ENCODE measurements at places on chromosomes 16 and 17.

GRCh38 chr17:72764632-72765041, 327.9 kb downstream of the SLC39A11 start:
- DNase-seq: no peak

DNA sequence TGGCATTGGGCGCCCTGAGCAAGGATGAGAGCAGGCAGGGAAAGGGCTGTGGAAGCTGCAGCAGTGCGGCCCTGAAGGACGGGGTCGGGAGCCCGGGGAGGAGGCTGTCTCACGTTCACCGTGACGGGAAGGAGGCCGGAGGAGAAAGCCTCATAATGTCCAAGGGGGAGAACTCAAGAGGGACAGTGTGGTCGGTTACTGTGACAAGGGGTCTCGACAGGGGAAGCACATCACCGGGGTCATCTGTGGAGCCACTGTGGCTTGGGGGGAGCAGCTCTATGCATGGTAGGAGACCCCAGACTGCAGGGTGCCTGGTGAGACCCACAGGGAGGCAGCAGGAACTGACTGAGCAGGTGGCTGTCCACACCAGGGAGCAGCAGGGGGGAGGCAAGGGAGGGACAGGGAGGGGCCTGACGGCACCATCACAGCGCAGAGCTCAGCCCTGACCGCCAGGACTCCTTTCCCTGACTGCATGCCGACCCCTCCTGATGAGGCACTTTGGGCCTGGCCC, 154.6 kb upstream of the CHMP6 start:
- DNase-seq: no peak

GRCh38 chr17:44241106-44241624, 21.7 kb upstream of the UBTF start:
- DNase-seq: no peak

GRCh38 chr16:525123-525519, 2.4 kb upstream of the CAPN15 start:
- DNase-seq: no peak

DNA sequence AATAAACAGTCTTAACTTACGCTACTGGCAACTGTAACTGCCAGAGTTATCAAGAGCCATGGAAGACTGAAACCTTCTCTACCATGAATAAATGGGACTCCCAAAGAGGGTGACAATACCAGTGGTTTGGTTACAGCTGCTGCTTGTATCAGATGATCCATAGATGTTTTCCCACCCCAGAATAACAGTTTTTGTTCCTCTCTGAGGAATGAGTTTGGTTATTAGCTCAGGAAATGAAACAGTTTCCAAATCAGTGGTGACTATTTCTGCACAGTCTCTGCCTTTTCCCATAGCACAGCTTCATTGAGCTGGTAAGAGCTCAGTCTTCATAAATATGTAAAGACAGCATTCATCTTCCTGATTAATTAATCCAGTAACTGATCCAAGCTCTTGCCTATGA, 14.0 kb upstream of the HYDIN start:
- no peak for DNase-seq

DNA sequence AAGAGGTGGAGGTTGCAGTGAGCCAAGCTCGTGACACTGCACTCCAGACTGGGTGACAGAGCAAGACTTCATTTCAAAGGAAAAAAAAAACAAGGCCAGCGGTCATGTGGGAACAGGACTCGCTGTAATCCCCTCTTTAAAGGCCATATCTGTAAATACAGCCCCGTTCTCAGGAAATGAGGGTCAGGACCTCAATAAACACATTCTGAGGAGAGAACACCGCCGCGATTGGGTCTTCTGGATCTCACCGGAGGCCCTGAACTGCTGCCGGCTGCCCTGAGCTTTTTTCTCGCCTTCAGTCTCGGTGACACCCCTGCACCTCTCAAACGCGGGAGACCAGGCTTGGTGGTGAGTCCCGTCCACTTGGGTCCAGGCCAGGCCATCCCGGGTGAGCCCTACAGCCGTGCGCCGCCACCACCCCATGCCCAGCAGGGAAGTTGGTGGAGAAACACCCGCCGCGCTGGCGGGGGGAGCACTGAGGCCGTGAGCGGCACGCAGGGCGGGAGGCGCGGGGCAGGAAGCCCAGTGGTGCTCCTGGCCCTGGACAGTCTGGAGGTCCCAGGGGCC, 28.4 kb downstream of the SLC25A10 start:
- no peak for DNase-seq

DNA sequence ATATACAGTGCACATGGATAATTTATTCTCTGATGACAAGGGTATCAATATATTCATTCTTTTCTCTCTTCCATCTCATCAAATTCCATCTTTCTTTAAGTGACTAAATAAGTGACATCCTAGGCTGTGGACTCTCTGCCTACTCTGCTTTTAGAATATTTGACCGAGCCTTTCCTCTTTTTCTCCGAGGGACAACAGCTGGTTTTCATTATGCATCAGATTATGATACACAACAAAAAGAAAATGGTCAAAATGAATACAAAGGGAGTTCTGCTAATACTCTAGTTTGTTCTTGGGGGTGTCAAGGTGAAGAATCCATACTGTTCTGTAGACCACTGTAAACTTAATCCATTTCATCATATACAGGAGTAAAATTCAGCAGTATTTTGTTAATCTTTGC, 942.6 kb downstream of the KCNJ2 start:
- no peak for DNase-seq

GRCh38 chr17:79788989-79789942, 7.6 kb downstream of the CBX8 start:
- no peak for DNase-seq

DNA sequence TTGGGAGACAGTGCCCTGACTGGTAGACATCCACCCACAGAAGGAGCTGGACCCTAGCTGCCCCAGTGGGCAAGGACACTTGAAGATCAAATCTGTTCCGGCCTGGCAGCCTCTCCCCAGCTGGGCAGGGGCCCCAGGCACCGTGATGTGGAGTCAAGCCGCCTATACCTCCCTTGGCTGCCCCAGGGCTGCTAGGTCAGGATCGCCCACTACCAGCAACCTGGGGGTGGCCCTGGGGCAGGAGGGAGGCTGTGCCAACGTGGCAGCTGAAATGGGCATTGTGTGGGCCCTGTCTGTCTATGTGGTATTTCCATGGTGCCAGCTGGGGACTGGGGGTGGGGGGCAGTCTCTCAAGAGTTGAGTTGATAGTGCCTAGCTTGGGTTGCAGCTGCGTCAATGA, 941 bp downstream of the PDK2 start:
- no peak for DNase-seq

DNA sequence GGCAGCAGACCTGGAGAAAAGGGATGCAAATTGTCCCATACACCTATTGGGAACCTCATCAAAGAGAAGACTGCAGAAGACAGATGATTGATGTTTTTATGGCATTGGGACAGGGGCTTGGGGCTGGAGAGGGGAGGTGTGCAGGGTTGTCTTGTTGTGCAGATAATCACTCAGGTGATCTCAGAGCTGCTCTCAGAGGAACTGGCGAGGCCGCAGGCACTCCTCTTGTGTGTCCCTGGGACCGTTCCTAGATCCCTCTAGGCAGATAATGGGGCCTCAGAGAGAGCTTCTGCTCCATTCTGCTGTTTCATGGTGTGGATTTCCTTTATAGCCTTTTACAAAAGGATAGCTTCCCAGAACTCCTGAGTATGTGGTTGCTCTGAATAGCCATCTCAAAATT, 1.6 kb downstream of the RNF213 start:
- DNase-seq: no peak

GRCh38 chr17:39393736-39394135, 7.7 kb downstream of the FBXL20 start:
- no peak for DNase-seq

DNA sequence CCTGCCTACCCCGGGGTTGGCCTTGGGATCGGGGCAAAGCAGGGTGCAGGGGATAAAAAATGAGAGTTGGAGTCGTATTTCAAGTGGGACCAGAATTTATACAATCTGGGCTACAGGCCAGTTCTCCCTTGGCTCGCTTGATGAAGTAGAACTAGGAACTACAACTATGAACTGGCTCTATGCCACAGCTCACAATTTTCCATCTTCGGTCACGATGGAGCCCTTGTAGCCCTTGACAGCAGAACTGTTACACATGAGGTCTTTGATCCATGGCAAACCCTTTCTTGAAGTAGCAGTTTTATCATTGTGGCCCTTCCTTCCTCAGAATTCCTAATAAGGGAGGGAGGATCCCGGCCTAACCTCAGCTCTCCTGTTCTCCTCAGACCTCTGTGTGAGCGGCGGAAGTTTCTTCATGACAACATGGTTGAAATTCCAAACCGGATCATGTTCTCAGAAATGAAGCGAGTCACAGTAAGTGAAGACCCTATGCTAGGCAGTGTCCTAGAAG, 17.1 kb downstream of the LIG3 start:
- no peak for DNase-seq

DNA sequence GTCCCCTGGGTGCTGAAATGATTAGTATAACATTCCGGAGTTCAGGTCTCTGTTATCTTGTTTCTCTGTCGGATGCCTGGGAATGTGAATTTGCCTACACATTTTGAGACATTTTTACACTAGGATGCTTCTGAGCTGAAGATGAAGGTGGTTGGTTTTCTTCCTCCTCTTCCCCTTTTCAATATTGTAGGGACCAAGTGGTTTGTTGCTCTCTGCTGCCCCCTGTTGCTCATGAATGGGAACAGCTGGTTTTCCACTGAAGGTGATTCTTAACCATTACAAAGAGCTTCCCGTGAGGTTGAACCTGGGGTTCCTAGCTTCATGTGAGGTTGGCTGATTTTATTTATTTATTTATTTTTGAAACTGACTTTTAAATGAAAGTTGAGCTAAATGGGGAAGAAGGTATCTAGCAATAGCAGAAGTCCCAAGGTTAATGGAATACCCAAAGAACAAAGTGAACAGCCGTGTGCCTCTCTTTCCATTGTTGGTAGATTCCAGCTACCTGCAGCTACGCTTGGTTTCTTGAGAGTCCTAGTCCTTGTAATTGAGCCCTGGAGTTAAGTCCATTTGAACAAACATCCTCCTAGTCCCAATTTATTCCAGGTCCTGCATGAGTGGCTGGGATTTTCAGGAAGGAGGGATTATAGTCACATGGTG, 983.9 kb upstream of the EEF2KMT start:
- peak; percentile 86 for DNase-seq

- no peak for DNase-seq
These were observed 303.4 kb downstream of the WWOX start for GRCh38 chr16:78402833-78403232.

GRCh38 chr17:19410875-19411620, at the start of gene RNF112:
RNF112 (plus strand) TSS chr17:19411232; CDS start chr17:19411409, 177 bp downstream.
- peak; percentile 96 for DNase-seq

DNA sequence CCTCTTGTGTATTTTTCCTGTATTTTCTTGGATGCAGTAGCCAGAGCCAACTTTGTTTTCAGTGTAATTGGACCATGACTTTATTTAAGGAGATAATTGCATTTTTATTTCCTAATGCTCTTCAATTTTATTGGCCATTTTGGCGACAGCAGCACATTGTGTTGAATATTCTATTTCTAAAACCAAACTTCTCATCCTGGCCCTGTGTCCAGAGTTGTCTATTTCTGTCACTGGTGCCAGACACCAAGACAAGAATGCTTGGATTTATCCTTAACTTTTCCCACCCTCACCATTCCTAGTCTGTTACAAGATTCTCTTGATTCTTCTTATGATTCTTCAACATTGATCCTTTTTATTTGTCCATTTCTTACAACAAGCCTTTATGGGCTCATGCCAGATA, 37.1 kb downstream of the ARHGAP44 start:
- DNase-seq: no peak

DNA sequence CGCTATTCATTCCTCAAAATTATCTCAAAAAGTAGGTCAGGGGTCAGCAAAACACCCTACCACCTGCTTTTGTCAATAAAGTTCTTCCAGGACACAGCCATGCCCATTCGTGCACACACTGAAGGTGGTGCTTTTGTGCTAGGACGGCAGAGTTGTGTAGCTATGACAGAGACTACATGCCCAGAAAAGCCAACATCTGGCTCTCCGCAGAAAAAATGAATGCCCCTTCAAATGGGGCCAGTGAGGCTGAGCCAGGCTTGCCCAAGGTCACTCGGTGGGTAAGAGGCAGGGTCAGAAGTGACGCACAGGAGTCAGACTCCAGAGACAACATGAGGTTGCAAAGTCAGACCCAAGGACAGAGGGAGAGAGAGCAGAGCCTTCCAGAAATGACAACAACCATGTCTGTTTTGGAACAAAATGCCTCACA, 200.1 kb downstream of the XYLT1 start:
- DNase-seq: no peak

GRCh38 chr16:3029491-3030221, 5.8 kb downstream of the THOC6 start:
- DNase-seq: no peak

DNA sequence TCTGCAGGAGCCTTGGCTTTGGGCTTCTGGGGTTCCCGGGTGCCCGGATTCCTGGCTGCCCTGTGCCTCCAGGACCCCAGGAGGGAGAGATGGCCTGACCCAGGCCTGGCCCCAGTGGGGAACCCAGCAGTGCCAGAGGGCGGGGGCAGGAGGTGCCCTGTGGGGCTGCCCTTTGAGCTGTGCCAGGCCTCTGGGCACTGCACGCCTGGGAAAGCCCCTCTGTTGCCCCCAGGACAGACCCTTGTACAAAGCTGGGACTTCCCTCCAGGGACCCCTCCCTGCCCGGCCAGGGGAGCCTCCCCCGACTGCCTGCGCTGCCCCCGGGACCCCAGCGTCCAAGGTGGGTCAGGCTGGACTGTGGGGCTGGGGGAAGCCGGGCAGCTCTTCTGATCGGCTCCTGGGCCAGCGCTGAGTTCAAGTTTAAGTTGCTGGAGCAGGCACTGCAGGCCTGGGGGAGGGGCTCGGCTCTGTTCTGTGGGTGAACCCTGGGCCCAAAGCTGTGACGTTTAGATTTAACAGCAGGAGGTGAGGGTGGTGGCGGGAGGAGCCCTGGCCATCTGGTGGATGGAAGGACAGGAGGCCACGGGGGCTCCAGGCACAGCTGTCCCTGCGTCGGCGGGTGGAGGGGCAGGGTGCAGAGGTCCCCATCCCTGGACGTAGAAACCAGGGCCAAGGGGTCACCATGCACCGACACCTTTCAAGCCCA, 27.6 kb upstream of the C1QTNF8 start:
- no peak for DNase-seq

GRCh38 chr16:7420079-7420478, 87.4 kb downstream of the RBFOX1 start:
- DNase-seq: peak; percentile 46

DNA sequence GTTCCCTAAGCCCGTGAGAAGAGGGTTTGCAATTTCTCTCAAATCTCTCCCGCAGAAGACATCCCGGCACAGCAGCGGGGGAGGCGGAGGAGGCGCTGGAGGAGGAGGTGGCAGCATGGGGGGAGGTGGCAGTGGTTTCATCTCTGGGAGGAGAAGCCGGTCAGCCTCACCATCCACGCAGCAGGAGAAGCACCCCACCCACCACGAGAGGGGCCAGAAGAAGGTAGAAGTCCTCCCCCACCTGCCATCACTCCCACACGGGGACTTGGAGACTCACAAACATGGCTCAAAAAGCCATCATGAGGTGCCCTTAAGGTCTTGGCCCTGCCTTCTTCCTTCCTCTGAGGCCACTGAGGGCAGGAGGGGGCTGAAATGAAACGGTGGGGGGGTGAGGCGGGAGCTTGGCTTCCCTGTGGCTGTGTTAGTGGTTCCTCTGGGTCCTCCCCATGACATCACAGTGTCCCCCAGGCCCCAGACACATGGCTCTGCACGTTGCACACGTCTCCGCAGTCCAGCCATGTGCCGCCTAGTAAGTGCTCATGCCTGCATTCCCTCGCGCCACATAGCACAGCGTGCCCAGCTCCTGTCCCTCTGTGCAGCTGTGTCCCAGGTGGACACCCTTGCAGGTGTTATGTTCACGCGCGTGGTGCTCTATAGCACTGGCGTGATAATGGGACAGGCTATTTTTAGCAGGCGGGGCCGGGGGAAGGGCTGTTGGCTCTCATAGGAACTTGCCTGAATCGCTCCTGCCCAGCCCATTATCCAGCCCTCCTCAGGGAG, 6.9 kb downstream of the MLLT6 start:
- no peak for DNase-seq

- no peak for DNase-seq
These were observed 16.7 kb downstream of the SOCS3 start for GRCh38 chr17:78343187-78343542.

All from G401 (cell line).